ENCODE measurements at places on chromosomes 11 and 22. TPM values are rescaled to one million over a fixed set of nuclear protein-coding genes. Genes with fewer than 3 reads are reported as not detected.

- H3K4me3 ChIP-seq = no peak overlapping the region
- no peaks in the 10 kb centered on the region for H3K36me3 ChIP-seq
- DNase-seq = no peak
- H3K27ac ChIP-seq = no peak overlapping the region
Observed at GRCh38 chr22:32752816-32753520, 48.5 kb upstream of the TIMP3 start.

- no peak for DNase-seq
- H3K27ac ChIP-seq = no peak overlapping the region
- no peaks in the 10 kb centered on the region for H3K27me3 ChIP-seq
- no peaks in the 10 kb centered on the region for H3K4me1 ChIP-seq
- H3K36me3 ChIP-seq = no peaks in the 10 kb centered on the region
Observed at GRCh38 chr11:1343391-1344055, 34.1 kb upstream of the TOLLIP start.

- no peaks in the 10 kb centered on the region for H3K27me3 ChIP-seq
- no peak overlapping the region for H3K27ac ChIP-seq
- no peak overlapping the region for H3K4me3 ChIP-seq
- H3K4me1 ChIP-seq = no peaks in the 10 kb centered on the region
- H3K36me3 ChIP-seq = no peaks in the 10 kb centered on the region
- DNase-seq = no peak
Observed at GRCh38 chr11:115963156-115963555, 458.9 kb upstream of the CADM1 start.

DNA sequence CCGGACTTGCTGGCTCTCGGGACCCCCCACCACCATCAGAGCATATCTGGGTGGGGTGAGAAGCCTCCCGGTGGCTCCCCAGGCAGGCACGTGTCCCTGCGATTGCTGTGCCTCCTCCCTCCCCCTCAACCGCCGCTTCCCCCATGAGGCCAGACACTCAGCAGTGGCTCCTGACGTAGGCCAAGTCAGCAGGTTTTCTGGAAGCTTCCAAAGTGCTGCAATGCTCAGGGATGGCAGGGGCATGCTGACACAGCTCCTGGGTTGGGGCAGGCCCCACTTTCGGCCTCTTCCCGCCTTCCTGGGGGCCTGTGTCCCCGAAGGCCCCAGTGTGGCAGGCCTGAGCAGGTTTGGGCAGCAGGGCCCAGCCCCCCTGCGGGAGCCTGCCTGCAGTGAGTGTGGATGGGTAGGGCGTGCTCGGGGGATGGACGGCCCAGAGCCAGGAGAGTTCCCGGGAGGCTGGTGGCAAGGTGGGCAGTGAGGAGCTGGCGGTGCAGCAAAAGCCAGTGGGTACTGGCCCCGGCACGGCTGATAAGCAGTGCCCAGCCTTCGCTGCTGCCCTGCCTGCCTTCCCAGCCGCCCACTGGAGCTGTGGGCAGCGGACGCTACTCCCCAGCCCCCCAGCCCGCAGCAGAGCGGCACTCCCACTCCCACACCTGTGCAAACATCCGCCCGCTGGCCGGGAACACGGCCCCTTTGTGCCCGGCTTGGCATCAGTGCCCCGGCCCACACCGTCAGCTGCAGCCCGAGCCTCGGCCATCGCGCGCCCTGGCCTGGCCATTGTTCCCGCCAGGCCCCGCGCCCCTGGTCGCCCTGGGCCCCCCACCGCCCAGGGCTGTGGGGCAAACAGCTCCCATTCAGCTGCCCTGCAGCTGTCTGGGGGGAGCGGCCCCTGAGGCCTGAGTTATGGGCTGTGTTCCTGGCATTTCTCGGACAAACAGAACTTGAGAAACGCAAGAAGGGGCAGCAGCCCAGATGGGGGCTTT is 125.0 kb downstream of the KCNQ1OT1 start:
- no peaks in the 10 kb centered on the region for H3K27me3 ChIP-seq
- H3K36me3 ChIP-seq = peaks cover 9% of the 10 kb centered on the region
- no peak overlapping the region for H3K27ac ChIP-seq
- H3K4me3 ChIP-seq = no peak overlapping the region
- no peaks in the 10 kb centered on the region for H3K4me1 ChIP-seq
- no peak for DNase-seq

DNA sequence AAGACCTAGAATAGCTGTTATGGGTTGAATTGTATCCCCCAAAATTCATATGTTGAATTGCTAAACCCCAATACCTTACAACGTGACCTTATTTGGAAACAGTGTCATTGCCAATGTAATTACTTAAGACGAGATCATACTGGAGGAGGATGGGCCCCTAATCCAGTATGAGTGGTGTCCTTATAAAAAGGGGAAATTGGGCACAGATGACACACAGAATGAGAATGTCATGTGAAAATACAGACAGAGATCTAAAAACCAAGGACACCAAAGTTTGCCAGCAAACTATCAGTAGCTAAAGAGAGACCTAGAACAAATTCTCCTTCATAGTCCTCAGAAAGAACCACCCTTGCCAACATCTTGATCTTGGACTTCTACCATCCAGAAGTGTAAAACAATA is 127.7 kb downstream of the ATXN10 start:
- no peak for DNase-seq
- H3K4me3 ChIP-seq = no peak overlapping the region
- H3K4me1 ChIP-seq = no peaks in the 10 kb centered on the region
- H3K27ac ChIP-seq = no peak overlapping the region
- H3K36me3 ChIP-seq = no peaks in the 10 kb centered on the region

GRCh38 chr11:70501051-70501901 is 102.9 kb downstream of the CTTN start:
- no peak overlapping the region for H3K27ac ChIP-seq
- DNase-seq = no peak
- no peaks in the 10 kb centered on the region for H3K36me3 ChIP-seq

The KRTAP5-8 gene
- total RNA-seq = 0.49 TPM

The TMEM138 gene
- total RNA-seq = 84.3 TPM

The NAGA gene
- 21.0 TPM for total RNA-seq

The LIN7C gene
- total RNA-seq = 24.2 TPM

The ACR gene
- total RNA-seq = not detected

The TRPM5 gene
- not detected for total RNA-seq

Data from B cell (primary cell).